Thyroid gland (tissue), 4 donors: ENCODE measurements at places on chromosomes 6 and 20. TPM values are rescaled to one million over a fixed set of nuclear protein-coding genes. Genes with fewer than 3 reads are reported as not detected.

Gene TSBP1
- not detected for total RNA-seq

Gene CPXM1
- total RNA-seq, result 22.8 TPM

Gene FERMT1
- total RNA-seq, result 11.6 TPM

Gene GGT7
- 41.1 TPM for total RNA-seq

Gene RIPPLY2
- not detected for total RNA-seq

Gene DTNBP1
- 11.8 TPM for total RNA-seq

- DNase-seq, result peak; percentile 82
Observed at GRCh38 chr20:47196091-47197081, 160.1 kb downstream of the ZMYND8 start.

DNA sequence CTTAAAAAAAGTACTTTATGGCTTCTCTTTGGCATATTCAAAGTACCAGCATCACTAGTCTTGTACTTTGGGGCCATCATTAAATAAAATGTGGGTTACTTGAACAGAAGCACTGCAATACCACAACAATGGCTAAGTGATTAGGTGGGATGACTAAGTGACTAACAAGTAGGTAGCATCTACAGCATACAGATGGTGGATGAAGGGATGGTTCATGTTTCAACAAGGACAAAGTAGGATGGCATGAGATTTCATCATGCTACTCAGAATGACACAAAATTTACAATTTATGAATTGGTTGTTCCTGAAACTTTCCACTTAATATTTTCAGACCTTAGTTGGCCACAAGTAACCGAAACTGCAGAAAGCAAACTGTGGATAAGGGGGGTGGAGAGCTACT is 7.7 kb downstream of the MPC1 start:
- DNase-seq, result no peak

- no peak for DNase-seq
Observed at GRCh38 chr6:8195040-8195713, 92.8 kb upstream of the EEF1E1 start.

GRCh38 chr20:35833241-35833640 is 61.4 kb downstream of the PHF20 start:
- no peak for DNase-seq

DNA sequence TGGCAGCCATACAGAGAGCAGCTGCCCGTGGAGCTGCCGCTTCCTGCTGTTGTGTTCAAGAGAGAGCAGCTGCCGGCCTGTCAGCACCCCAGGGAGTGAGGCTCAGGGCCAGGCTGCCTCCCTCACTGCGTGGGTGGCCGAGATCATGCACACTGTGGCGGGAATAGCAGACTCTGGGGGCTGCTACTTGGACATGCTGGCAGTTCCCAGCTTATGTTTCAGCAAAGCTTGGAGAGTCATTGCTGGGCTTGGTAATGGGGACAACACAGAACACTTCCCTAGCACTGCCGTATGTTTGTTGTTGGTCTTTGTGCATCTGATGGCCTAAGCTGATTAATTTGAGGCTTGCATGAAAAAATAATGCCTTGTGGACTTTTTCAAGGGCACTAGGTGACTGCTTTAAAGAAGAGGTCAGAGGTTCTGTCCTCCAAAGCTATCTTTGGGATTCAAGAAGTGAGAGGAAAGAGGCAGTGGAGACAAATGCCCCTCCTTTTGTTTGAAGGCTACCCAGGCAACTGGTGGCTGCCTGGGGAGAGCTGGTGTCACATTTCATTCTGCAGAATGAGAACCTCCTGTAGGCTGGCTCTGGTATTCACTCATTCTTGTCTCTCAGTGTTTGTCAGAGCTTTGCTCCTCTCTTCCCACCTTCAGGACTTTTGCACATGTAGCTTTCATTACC is 18.8 kb downstream of the MRAP2 start:
- peak; percentile 40 for DNase-seq

DNA sequence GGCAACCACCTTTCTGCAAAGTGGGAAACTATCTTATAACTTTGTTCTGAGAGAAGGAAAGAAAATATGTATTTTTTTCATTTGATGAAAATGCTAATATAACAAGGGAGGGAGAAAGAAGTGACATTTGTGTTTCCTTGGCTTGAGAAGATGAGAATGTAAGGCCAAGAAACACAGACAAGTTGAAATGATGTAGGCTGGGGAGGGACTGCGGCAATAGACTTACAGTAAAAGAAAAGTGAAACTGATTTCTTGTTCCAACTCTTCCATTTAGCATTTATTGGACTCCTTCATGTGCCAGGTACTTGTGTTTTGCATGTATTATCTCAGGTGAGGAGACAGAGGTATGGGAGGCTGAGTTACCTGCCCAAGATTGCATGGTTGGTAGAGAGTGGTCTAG is 130.9 kb downstream of the CARMIL1 start:
- DNase-seq, result no peak

- no peak for DNase-seq
Observed at GRCh38 chr6:53938810-53939209, 144.0 kb downstream of the LRRC1 start.

DNA sequence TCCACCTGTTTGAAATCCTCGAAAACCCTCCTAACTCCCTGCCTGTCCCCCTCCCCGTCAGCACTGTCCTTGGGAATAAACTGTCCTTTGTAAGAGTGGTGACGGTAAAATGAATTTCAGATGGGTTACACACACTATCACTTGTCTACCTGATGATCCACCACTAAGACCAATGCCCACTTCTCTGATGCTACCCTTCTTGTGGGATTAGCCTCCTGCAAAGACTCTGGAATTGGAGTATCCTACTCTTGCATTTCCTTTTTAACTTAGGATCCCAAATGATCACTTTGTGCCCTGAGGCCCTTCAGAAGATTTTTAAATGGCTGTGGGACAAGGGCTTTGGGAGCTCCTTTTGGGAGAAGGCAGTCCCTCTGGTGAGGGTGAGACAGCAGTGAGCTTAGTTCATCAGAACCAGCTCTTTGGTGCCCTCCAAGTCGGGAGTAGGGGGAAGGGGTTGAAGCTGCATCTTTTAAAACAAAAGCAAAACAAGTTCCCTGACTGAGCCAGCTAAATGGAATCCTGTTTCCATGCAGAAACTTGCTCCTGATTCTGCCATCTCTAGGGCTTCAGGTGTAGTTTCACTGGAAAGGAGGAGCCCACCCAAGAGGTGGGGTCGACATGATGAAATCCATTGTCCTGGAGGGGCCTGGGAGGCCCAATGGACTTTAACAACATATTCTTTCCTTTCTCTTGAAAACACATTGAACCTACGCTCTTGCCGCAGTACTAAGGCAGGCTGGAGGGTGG is 86.5 kb downstream of the ASXL1 start:
- no peak for DNase-seq

GRCh38 chr20:22692119-22692475 is 107.7 kb upstream of the FOXA2 start:
- DNase-seq, result no peak

DNA sequence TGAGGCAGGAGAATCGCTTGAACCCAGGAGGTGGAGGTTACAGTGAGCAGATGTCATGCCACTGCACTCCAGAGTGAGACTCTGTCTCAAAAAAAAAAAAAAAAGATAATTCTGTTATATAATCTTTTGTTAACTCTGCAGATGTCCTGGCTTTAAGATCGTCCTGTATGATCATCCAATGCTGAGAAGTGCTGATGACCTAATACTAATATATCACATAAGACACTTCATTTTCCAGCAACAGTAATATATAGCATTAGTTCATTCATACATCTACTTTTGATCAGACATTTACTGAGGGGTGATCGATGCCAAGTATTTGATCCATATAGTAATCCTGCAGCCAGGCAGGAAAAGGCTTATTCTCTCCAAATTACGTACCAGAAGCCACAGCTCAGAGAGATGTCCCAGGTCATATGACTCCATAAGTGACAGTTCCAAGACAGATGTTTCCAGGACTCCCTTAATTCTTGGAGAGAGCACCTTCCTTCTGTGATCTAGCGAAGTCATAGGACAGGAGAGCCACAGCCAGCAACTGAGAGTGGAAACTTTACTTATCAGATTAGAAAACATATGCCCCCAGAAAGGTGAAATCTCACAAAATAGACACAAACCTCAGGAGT is 60.7 kb downstream of the SHLD1 start:
- DNase-seq, result no peak

GRCh38 chr20:46901638-46902037 is 7.0 kb downstream of the EYA2 start:
- DNase-seq, result no peak

DNA sequence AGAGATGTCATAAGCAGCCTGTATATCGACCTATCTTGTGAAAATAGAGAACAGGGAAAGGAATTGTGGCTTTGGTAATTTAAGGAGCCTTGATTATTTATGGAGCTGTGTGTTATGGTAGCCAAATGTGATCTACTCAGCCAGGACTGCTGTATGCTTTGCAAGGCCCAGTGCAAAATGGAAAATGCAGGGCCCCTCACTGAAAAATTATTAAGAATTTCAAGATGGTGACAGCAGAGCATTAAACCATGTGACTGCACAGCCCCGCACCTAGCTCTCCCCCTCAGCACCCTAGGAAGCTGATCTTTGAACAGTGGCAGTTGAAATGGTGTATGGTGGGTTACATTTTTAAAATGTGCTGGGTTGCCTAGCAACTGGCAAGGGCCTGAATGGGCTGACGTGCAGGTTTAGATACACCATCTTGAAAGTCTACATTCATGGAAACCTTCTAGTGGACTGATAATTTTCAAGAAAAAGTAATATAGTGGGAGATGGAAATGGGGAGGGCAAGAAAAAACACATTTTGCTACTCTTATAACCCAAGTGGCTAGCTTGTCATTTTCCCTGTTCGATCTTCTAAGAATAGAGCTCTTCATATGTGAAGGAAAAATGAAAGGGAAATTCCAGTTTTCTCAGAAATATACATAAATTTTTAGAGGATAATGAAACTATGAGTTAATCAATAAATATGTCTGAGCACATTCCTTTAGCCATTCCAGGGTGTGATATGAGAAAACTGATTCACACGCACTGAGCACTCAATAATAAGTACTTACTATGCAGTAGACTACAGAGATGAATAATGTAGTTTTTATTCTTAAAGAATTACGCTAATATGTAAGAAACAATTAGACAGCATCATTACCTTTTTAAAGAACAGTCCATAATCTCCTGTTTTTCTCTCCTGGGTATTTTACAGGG is 208.0 kb downstream of the ARHGAP18 start:
- DNase-seq, result no peak

DNA sequence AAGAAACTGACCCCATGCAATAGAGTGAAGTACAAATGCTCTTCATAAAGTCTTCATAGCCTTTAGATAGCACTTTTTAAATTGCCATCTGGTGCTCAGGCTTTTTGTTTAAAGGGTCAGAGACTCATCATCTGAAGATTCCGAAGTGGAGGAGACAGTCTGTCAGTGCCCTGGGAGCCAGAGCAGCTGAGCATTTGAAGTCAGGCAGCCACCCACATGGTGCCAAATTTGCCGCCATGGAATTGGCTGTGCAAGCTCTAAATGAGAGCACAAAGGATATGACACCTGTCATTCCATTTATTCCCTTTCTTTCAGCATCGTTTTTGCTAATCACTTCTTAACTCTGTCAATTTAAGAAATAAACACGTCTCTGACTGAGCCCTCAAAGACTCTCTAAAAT is 32.8 kb upstream of the CEP162 start:
- no peak for DNase-seq

DNA sequence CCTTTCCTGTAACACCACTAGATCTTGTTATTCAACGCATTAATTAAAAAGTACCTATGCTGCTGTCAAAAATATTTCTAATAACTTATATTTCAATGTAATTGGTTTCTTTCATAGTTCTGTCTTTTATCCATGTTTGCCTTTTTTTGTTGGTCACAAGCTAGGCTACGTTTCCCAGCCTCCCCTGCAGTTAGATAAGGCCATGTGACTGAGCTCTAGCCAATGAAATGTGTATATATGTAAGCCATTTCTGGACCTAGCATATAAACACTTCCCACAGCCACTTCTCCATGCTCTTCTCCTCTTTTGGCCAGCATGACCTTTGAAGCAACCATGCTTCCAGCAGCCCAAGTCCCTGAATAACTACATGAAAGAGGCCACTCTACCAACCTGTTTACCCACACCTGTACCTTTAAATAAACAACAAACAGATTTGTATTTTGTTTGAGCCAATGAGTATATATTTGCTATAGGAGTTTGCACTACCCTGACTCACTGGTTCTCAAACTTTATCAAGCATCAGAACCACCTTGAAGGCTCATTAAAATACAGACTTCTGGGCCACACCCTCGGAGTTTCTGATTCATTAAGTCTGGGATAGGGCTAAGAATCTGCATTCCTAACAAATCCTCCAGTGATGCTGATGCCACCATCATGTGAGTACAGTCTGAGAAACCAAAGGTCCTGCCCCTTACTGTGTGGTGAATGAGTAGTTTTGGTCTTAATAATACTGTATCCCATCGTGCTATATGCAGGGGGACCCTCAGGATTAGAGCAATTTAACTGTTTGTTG is 45.6 kb upstream of the BEND6 start:
- no peak for DNase-seq

DNA sequence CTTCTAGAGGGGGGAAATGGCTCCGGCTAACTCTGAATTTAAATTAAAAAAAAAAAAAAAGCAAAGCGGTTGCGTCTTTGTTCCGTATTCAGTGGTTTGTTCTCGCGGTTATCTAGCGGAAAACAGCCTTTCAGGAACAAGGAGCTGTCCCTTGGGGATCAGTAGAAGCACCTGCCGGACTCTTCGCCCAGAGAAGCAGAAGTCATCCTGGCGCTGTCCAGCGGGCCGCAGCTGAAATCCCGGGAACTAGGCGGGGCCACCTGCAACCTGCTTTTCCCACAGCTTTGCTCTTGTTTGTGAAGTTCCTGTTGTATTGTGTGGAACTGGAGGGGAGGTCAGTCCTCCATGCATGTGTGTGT is 43.9 kb upstream of the GJE1 start:
- DNase-seq, result no peak

- no peak for DNase-seq
Observed at GRCh38 chr6:169953686-169954085, 202.3 kb downstream of the ERMARD start.

GRCh38 chr6:15267221-15267620 is 21.4 kb downstream of the JARID2 start:
- DNase-seq, result no peak

DNA sequence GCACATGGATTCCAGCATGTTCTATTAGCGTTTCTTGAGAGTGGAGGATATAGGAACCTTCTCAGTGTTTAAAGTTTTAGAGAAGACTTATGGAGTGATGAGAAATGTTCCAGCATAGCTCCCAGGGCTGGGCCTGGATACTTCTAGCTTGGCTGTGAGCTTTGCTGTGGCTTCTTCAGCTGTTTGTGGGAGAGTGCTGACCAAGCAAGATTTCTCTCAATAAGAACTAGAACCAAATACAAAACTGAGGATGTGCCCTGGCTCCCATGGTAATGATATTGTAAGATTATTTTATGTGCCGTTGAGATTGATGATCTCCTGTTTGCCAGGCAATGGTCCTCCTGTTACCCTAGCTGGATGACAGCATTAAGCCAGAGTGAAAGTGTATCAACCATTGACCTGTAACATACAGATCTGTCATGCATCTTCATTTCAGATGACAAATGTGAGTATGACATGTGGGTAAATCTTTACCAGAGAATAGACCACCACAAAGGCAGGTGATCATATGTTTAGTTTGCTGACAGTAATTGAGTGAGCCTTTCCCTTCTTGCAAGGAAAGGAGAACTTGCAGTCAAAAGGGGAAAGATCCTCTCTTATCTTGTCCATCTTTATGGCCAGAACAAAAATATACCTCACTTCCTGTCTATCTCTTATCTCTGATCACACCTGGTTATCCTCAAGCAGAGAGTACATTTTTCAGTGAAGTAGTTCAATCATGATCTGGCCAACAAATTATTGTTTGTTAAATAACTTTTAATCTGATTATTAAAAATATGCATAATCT is 180.1 kb downstream of the SLC24A3 start:
- DNase-seq, result no peak

- DNase-seq, result no peak
Observed at GRCh38 chr20:3865152-3865886, 18.7 kb downstream of the MAVS start.
